HFFc6 (cell line): ENCODE measurements at places on chromosomes 1 and 21. TPM values are rescaled to one million over a fixed set of nuclear protein-coding genes. Genes with fewer than 3 reads are reported as not detected.

NUDT4B gene
- 0.83 to 1.7 TPM in 2 of 3 replicates, not detected in the other for total RNA-seq

PTGS2 gene
- 63.1 to 164 TPM (median 159 TPM) in 3 replicates for total RNA-seq

DNA sequence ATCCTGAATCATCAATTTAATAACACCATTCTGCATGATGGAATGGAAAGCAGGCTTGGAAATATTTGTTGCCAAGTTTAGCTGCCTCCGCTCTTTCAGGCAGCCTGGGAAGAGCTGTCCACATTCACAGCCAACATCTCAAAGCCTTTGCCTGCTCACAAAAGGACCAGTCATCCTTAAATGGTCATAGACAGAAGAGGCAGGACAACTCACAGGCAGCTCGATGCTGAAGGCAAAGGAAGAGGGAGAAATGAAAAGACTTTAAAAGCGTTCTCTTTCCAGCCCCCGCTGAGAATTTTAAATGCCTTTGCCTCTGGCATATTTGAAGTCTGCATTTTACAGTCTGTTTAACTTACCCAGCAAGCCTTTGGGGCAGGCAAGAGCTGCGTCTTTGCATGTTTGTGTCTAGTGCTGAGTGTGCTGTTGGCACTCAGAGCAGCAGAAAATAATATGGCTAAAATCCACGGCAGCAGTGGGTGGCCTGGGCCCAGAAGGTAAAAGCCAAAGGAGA is 68.9 kb downstream of the NMNAT2 start:
- DNase-seq = peak; percentile 70

DNA sequence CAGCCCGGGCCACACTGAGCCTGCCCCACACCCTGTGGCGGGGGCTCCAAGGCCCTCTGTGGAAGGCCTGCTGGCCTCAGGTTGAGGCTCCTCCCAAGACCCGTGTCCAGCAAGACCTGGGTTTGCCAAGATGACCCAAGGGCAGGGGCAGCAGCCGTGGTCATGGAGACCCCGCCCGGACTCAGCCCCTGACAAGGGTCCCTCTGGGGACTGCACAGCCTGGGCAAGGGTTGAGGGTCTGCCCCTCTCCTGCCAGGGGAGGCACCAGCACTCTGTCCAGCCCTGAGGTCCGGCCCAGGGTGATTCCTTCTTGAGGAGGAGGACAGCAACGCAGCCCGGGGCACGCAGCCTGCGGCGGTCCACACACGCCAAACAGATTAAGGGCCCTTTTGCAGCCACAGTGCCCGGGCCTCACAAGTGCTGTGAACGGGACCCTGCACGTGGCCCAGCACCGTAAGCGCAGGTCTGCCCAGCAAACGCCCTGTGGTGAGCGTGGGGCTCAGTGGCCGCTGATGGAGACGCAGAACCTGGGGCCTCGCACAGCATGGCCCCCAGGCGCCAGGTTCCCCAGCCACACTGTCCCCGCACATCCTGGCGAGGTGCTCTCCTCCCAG is 3.4 kb downstream of the SPATC1L start:
- DNase-seq = no peak

DNA sequence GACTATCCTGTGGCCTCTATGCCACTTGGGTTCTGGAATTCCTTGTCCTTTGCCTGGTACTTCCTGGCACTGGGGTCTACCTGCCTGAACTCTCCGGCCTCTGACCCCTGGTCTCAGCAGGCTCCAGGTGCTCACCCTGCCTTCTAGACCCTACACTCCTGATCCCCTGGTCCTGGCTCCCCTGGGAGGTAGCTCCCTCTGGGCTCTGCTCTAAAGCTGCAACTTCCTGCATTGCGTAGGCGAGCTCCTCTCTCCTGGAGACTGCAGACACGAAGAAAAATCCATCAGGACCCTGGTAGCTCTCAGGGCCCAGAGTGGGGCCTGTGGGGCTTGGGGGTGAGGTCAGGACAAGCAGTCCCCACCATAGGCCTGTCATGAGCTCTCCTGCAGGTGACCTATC is 7.8 kb upstream of the PLEKHG5 start:
- DNase-seq = no peak

- DNase-seq = no peak
Measured at GRCh38 chr1:18132022-18132710, 24.6 kb downstream of the IGSF21 start.

- DNase-seq = no peak
Measured at GRCh38 chr1:107707111-107707510, 257.9 kb downstream of the VAV3 start.

DNA sequence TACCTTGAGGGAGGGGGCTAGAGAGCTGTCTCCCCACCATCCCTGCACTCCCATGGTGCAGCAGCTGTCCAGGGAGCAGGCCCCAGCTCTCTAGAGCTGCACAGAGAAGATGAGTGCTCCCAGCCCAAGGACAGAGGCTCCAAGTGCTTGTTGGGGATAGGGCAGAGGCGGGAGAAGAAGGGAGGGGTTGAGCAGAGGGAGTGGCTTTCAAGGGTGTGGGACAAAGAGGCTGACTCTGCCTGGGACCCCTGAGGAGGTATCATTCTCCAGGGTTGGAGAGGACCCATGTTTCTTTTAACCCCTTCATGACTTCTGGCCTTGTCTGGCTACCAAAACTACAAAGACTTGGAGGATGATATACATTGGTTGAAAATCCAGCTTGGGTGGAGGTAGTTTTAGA is 14.6 kb downstream of the FOXD2 start:
- no peak for DNase-seq

DNA sequence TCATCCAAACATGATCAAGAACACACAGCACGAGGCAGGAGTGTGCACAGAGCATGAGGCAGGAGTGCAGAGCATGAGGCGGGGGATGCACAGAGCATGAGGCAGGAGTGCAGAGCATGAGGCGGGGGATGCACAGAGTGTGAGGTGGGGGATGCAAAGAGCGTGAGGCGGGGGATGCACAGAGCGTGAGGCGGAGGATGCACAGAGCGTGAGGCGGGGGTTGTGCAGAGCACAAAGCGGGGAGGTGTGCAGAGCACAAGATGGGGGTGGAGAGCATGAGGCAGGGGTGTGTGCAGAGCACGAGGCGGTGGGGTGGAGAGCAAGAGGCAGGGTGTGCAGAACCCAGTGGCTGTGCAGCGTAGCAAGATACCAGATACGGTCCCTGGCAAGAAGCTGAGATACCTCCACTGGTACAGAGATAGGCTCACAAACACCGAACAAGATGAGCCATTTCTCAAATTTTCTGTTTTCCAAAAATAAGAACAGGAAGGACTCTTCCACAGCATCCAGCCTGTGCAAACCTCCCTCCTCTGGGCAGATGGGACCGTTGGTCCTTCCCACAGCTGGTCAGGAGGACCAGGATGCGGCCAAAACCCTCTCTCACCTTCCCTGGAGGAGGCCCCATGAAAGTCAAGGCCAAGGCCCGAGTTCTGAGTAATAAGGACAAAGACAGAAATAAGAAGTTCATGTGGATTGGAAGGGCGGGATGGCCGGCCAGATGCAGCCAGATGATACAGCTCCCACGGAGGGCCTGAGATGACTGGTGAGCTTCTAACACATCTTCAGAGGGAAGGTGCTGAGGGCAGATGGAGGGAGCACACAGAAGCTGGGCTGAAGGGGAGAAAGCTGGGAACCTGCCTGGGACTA is 12.0 kb downstream of the SPATC1L start:
- no peak for DNase-seq

GRCh38 chr1:33322870-33323585 is 2.1 kb upstream of the A3GALT2 start:
- no peak for DNase-seq
